ENCODE measurements at places on chromosomes 1 and 21.

GRCh38 chr1:13702425-13703127 is 2.6 kb downstream of the PRDM2 start:
- no peak for DNase-seq

- DNase-seq: no peak
These were observed 16.0 kb downstream of the TNFSF4 start for GRCh38 chr1:173191011-173191705.

GRCh38 chr1:41370756-41371420 is 9.7 kb downstream of the FOXO6 start:
- DNase-seq: no peak

DNA sequence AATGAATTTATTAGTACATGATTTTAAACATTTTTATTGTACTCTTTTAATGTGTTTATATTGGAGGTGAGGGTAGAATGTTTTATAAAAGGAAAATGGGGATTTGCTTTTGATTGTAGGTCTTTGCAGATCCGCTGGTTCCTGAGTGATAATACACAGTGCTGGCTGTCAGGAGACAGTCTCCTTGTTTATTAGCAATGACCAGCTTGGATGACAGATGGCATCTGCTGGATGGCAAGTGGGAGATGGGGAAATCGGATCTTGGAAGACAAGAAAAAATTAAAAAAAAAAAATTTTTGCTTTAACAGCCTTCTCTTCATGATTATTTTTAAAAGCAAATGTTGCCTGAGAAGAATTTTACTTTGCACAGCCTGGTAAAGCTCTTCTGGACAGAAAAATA is 4.4 kb upstream of the PHTF1 start:
- DNase-seq: no peak

- peak; percentile 99 for DNase-seq
These were observed at the start of the genes DTL and INTS7 for GRCh38 chr1:212035123-212035834. TSS of gene DTL (plus strand) at chr1:212035748. CDS start at chr1:212035891, 143 bp downstream. TSS of gene INTS7 (minus strand) at chr1:212035557. CDS start at chr1:212035437, 120 bp downstream.
